Activated CD4-positive, alpha-beta T cell treated with anti-CD3 and anti-CD28 coated beads for 4 hours (primary cell): ENCODE measurements at places on chromosomes 2 and 18.
A peak's percentile ranks its signal among the peaks of the same experiment; 100 is the strongest.

GRCh38 chr2:134120733-134121630 is 132.9 kb upstream of the MGAT5 start:
- peak; percentile 64 for DNase-seq

- DNase-seq, result no peak
These were observed 617.5 kb downstream of the NR4A2 start for GRCh38 chr2:155714983-155715382.

GRCh38 chr2:121545913-121546312 is 15.2 kb downstream of the RNU4ATAC start:
- DNase-seq, result no peak

DNA sequence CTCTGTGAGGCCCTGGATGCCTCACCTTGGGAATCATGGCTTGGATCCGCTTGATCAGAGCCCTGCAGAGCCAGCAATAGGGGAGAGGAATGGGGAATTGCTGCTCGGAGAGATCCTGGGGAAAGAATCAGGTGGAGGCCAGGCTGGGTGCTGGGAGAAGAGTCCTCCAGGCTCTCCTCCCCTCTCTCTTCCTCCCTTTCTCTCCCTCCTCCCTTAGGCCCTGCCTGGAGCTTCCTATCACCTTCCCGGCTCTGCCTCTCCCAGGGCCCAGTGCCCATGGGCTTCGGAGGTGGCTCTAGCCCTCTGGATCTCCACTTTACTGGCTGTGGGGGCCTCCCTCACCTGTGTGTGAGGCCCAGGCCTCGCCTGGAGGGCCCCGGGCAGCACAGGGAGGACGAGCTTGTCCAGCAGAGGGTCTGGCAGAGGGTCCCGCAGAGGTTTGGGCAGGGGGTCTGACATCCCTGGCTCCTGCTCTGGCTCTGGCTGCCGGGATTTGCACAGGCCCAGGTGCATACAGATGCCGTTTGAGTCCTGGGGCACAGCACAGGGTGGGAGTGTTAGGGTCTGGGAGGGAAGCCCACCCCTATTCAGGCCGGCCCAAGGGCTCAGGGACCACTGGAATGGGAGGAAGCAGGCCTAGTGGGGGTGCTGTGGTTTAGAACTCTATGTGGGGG is 2.6 kb downstream of the SFTPB start:
- DNase-seq, result no peak

- DNase-seq, result no peak
These were observed 23.2 kb upstream of the IMP4 start for GRCh38 chr2:130319536-130319935.

- DNase-seq, result no peak
These were observed 53.6 kb downstream of the SMAD2 start for GRCh38 chr18:47876813-47877212.

DNA sequence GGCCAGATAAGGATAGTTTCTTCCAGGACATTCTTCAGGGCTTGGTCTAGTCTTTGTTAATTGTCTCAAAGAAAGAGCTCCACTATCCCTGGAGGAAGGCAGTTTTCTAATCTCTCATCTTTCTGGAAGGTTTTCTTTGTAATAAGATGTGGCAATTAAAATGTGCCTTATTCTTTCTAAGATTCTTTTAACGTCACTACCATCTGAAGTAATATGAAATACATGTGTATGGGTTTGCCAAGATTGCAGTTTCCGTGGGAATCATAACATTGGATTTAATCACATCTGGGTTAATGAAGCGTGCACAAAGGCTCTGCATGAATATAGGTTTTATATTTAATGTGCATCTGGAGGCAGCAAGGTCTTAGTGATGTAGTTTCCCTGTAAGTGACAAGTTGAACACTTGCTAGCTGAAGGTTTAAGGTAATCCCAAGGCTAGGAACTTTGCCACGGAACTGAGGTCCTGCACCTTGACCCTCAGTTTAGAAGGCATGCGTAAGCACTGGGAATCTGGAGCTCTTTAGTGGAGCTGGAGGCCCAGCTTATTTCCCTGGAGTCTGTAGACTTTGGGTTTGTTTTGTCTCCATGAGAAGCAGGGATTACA is 25.7 kb downstream of the DIS3L2 start:
- DNase-seq, result no peak

DNA sequence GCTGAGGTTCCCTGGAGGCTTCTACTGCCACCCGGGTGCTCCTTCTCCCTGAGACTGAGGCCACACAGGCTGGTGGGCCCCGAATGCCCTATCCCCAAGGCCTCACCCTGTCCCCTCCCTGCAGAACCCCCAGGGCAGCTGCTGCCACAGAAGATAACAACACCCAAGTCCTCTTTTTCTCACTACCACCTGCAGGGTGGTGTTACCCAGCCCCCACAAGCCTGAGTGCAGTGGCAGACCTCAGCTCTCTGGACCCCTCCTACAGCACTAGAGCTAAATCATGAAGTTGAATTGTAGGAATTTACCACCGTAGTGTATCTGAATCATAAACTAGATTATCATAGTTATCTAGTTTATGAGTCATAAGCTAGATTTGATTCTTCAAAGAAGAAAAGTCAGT is 7.3 kb upstream of the CENPA start:
- DNase-seq, result no peak

- DNase-seq, result no peak
These were observed 373.9 kb downstream of the PIK3C3 start for GRCh38 chr18:42328931-42329330.

- no peak for DNase-seq
These were observed 47.6 kb downstream of the MAPK4 start for GRCh38 chr18:50607378-50607926.

GRCh38 chr2:195763866-195764265 is 106.8 kb downstream of the SLC39A10 start:
- DNase-seq, result no peak

DNA sequence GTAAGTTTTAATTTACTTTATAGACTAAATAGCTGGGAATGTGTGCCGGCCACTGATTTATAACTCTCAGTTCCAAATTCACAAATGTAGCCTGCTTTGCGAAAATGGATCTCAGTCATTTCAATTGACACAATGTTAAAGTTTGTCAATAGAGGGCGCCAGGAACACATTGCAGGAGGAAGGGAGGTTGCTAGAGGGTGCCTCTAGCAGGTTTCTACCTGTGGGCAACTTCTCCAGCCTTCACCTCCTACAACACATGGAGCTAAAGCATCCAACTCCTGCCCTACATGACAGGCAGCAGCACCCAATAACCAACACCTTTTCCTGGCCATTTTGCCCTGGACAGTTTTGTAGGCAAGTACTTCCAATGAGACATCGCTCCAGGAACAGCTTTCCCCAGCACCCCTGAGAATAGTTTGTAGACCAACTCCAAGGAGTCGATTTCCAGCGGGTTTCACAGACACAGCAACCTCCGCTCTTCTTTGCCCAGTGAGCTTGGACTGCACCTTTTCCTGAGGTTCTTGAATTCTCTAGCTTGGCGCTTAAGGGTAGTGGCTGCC is 784.8 kb upstream of the CDH2 start:
- DNase-seq, result no peak

DNA sequence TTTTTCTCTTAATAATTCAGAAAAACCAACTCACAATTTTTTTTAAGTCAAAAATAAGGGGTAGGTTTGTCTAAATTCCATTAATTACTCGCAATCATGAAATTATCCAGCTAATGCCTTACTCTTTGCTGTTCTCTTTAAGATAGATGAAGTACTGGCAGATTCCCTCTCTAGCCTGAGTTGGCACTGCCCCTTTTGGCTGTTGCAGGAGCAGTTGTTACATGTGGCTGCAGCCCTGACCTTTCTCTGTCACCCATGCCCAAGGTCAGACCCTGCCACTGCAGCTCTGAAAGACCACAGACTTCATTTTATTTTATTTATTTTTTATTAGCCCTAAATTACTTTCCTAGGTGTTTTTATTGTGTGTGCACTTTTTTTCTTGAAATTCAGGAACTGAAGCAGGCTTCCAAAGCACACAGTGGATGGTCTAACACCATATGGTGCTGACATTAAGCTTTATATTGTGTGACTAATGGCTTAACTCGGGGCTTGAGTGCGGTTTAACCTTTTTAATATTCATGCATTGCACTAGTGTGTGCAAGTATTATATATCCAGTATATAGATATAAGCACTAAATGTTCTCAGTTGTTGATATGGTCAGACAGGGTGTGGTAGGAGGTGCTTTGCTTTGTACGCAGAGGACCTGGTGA is 313.0 kb downstream of the CDH2 start:
- no peak for DNase-seq

DNA sequence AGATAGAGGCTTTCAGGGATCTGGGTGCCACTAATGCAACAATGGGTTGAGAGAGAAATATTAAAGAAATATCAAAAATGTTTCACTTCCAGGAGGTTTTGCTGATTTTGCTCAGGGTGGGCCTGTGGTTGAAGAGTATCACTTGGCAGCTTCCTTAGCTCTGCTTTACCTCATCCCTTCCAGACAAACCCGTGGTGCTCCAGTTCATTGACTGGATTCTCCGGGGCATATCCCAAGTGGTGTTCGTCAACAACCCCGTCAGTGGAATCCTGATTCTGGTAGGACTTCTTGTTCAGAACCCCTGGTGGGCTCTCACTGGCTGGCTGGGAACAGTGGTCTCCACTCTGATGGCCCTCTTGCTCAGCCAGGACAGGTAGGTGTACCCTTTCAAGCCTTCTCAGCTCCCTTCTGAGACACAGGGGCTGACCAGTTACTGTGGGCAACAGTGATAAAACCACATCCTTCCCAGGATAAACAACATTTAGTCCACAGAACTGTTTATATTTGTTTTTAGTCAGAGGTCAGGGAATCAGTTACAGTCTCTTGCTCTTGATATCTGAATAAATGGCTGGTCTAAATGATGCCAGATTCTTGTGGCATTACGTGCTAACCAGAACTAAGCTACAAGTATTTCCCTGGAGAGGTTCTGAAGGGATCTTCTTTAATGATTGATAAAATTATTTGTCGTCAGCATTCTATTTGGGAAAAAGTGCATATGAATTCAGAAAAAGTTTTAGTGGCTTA is 7.0 kb downstream of the SLC14A1 start:
- no peak for DNase-seq

DNA sequence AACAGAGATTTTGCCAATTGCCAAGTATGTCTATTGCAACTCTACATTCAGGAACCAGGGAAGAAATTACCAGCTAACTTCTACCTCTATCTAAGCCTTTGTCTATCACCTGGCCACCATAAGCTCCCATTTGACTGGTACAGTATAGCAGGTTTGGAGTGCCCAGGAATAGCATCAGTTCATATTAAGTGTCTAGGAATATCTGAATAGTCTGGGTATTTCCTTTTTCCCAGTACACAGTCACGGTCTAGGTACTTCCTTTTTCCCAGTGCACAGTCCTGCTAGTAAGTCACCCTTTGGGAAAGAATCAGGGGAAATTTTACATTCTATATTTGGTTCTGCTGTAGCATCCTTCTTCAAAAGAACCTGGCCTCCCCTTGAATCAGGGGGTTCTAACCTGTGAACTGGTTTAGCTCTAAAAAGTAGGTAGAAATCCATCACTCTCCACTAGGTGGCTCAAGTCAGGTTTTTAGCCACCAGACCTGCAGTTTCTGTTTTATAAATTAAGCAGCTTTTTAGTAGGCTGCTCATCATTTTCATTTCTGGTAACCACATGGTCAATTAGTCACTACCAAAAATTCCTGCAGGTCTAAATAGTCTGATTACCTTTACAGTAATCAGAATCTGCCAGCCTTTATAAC is 49.3 kb upstream of the DNAJC10 start:
- peak; percentile 20 for DNase-seq

DNA sequence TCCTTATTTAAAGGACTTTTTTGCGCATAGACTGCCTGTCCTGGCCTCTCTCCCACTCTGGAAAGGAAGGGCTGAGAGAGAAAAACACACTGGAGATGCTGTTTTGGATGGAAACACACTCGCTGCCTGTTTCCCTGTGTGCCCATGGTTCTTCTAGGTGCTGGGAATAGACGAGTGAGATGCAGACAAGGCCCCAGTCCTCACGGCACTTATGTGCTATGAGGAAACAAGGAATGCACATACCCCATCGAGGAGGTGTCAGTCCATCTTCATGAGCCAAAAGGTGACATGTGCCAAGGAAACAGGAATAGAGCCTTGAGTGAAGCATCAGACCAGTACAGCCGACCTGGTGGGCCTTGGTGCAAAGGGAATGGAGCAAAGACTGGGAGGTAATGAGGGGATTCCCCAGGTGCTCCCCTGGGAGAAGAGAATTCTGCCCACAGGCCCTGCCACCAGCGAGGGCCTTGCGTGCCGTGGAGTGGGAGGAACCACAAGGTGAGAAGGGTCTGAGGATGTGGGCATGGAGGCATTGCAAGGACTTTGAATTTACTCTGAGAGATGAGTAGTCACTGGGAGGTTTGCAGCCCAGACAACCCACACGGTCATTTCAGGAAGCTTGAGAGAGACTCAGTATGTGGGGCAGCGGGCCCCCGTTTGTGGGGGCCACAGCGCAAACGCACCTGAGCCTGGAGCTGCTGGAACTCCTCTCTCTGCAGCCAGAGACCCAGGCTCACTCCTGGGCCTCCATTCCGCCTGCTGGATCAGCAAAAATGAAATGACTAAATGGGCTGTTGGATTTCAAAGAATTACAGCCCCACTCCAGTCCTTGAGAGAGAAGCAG is 197.5 kb upstream of the COPS8 start:
- no peak for DNase-seq

- DNase-seq, result no peak
These were observed 193.8 kb downstream of the GULP1 start for GRCh38 chr2:188485496-188485895.

GRCh38 chr2:216279031-216279430 is 93.3 kb downstream of the MARCHF4 start:
- no peak for DNase-seq

- no peak for DNase-seq
These were observed 252.6 kb downstream of the RND3 start for GRCh38 chr2:150234787-150235446.

- no peak for DNase-seq
These were observed 136.5 kb upstream of the CTDP1 start for GRCh38 chr18:79542876-79543750.

GRCh38 chr18:60599267-60599666 is 226.7 kb upstream of the MC4R start:
- DNase-seq, result no peak

- DNase-seq, result no peak
These were observed 496.7 kb downstream of the NRXN1 start for GRCh38 chr2:50535256-50535655.

DNA sequence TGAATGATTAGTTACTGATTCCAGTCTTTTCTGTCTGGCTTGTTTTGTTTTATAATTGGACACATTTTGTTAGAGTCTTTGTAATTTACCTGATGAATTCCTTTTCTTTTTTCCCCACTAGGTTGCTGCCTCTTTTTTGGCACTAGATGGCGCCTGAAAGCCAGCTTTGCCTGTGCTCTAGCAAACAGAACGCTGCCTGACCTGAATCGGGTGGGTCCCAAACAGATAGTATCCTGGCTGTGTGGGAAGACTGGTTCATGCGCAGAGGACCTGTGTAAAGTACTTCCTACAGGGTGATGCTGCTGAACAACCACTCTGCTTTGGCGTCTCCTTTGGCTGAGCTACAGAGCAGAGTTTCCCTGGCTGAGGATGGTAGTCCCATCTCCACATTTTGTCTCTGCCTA is 288.2 kb downstream of the IKZF2 start:
- DNase-seq, result no peak

- DNase-seq, result no peak
These were observed 171.1 kb upstream of the RBMS1 start for GRCh38 chr2:160664603-160665140.

GRCh38 chr18:61883547-61883946 is 9.3 kb downstream of the RNF152 start:
- DNase-seq, result no peak

GRCh38 chr2:53770264-53770663 is 2.7 kb downstream of the CHAC2 start:
- DNase-seq, result no peak
